ENCODE measurements at places on chromosomes 7 and 10. TPM values are rescaled to one million over a fixed set of nuclear protein-coding genes. Genes with fewer than 3 reads are reported as not detected.

DNA sequence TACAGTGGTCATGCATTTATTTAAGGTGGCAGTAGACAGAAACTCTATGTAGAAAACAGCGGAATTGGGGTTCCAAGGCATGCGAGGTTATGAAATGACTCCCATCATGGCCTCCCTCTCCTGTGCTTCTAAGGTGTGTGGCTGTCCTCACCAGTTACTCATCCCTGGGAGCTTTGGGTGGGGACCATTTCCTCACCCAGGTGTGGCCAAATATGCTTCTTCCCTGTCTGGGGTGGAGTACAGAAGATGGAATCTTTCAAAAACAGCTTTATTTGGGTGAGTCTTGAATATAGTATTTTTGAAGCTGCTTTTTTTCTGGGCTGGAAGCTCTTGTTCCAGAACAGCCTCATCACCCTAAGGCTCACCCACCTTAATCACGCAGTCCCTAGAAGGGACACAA is 139.0 kb downstream of the NRF1 start:
- no peak overlapping the region for H3K4me3 ChIP-seq
- H3K36me3 ChIP-seq: no peaks in the 10 kb centered on the region
- no peaks in the 10 kb centered on the region for H3K4me1 ChIP-seq
- H3K27ac ChIP-seq: no peak overlapping the region
- no peak for DNase-seq

The PNLIPRP3 gene
- not detected for total RNA-seq

DNA sequence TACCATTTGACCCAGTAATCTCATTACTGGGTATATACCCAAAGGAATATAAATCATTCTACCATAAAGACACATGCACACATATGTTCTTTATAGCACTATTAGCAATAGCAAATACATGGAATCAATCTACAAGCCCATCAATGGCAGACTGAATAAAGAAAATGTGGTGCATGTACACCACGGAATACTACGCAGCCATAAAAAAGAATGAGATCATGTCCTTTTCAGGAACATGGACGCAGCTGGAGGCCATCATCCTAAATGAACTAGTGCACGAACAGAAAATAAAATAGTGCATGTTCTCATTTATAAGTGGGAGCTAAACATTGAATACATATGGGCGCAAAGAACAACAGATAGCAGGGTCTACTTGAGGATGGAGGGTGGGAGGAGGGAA is 26.6 kb downstream of the NRP1 start:
- no peak overlapping the region for H3K4me3 ChIP-seq
- no peaks in the 10 kb centered on the region for H3K27me3 ChIP-seq
- H3K27ac ChIP-seq: no peak overlapping the region
- no peaks in the 10 kb centered on the region for H3K36me3 ChIP-seq

DNA sequence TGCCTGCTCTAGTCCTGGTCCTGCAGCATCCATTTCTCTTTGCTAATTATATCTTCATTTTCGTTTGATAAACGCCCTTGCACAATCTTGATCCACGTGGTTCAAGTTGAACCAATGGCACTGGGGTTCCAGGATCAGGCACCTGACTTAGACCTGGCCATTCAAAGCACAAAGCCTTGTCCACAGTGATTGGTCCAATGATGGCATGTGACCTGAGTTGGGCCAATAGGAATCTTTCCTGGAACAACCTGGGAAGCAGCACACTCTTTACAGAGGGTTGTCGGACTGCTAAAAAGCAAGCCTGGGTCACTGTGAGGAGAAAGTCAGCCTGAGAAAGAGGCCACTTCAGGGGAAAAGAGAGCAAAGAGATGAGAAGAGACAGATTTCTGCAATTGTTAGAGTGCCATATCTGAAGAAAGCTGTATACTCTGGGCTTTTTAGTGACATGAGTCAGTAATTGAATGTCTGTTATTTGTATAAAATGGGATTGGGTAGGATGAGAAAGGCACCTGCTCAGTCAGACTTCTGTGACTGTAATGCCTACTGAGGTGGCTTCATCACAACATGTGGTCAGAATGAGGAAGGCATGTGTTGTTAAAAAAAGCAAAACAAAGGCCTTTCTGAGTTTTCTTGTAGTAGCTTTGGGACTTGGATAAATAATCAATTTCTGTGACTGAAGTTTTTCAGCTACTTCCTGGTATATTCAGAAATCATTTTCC is 4.4 kb upstream of the STEAP4 start:
- DNase-seq: no peak
- no peaks in the 10 kb centered on the region for H3K4me1 ChIP-seq
- H3K36me3 ChIP-seq: no peaks in the 10 kb centered on the region
- H3K4me3 ChIP-seq: no peak overlapping the region
- peak overlapping the region; percentile 14 for H3K27ac ChIP-seq
- H3K27me3 ChIP-seq: no peaks in the 10 kb centered on the region

- DNase-seq: peak; percentile 69
- peaks cover 58% of the 10 kb centered on the region for H3K4me1 ChIP-seq
- no peaks in the 10 kb centered on the region for H3K36me3 ChIP-seq
- peak overlapping the region; percentile 99 for H3K27ac ChIP-seq
Measured at GRCh38 chr7:143381427-143382125, 431 bp downstream of the ZYX start.

The SPDYE5 gene
- not detected for total RNA-seq

GRCh38 chr7:38462819-38463218 is 168.4 kb downstream of the AMPH start:
- no peak overlapping the region for H3K4me3 ChIP-seq
- no peaks in the 10 kb centered on the region for H3K36me3 ChIP-seq
- no peaks in the 10 kb centered on the region for H3K4me1 ChIP-seq
- H3K27me3 ChIP-seq: no peaks in the 10 kb centered on the region

DNA sequence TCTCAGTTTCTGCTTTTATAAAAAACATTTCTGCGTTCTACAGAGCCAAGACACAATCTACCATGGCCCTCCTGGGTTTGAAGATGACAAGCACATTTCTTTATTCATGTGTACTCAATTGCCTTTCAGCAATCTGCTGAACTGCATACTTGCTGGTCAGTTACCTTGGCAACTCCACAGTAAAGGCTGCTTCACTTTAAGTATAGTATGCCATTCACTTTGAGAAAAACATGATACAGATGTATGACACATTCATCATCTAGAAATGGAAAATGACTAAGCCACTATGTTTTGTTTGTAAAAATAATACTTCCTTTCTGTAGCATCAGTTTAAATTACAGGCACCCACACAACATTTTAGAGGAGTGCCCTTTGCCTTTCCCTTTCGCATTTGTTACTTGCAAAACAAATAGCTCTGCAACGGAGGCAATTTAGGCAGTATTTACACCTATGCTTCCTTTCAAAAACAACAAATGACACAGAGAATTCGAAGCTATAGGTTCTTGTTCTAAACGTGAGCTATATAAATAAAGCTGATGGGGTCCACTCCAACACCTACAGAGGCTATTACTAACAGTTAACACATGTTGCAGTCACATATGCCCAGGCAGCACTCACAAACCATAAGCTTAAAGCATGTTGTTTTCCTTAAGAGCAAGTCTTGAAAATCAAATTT is 23.5 kb downstream of the SGCE start:
- no peak for DNase-seq
- no peak overlapping the region for H3K27ac ChIP-seq
- H3K4me3 ChIP-seq: no peak overlapping the region
- H3K4me1 ChIP-seq: no peaks in the 10 kb centered on the region
- H3K27me3 ChIP-seq: no peaks in the 10 kb centered on the region

DNA sequence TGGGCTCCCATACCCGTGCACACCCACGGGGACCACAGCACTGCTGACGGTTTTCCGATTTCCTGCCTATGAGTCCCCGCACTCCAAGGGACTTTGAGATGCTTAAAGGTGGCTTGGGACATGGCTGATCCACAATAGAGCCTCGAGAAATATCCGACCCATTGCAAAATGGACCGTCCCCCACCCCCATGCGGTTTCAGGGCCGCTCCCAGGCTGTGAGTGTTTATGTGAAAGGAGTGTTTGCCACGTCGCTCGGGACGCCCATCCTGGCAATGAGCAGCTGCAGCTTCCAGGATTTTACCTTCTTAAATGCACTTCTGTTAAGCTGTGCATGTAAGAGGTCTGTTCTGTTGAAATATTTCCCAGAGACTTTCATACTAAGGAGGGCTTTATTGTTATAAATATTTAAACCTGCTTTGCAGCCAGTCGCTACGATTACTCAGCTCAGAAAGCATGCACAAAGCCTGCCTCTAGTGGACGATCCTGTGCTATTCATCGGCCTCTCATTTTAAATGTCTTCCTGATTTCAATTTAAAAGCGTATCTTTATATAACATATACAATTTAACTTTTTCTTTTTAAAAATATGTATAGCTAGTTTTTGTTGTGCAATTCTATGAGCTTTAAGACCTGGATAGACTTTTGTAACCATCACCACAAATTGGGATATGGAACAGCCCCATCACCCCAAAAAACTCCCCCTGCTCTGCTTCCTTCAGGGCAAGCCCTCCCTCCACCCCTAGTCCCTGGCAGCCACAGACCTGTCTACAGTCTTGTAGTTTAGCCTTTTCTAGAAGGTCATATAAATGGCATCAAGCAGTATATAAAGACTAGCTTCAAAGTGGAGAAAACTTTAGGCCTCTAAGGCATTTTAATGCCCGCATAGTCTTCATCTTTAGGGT is 418.3 kb downstream of the PAXIP1 start:
- H3K36me3 ChIP-seq: no peaks in the 10 kb centered on the region
- no peaks in the 10 kb centered on the region for H3K4me1 ChIP-seq
- peak overlapping the region; percentile 27 for H3K27ac ChIP-seq
- H3K27me3 ChIP-seq: no peaks in the 10 kb centered on the region
- no peak for DNase-seq

The MYO1G gene
- 4.6 TPM for total RNA-seq

GRCh38 chr7:45026984-45027773 is 27.2 kb downstream of the CCM2 start:
- H3K27ac ChIP-seq: peak overlapping the region; percentile 69
- no peak for DNase-seq
- H3K4me1 ChIP-seq: peaks cover 4% of the 10 kb centered on the region
- H3K36me3 ChIP-seq: no peaks in the 10 kb centered on the region
- H3K27me3 ChIP-seq: no peaks in the 10 kb centered on the region

GRCh38 chr7:159272739-159273138 is 128.1 kb upstream of the VIPR2 start:
- no peaks in the 10 kb centered on the region for H3K36me3 ChIP-seq
- no peak overlapping the region for H3K27ac ChIP-seq
- H3K4me3 ChIP-seq: no peak overlapping the region
- no peaks in the 10 kb centered on the region for H3K27me3 ChIP-seq

The JCAD gene
- 20.2 TPM for total RNA-seq

DNA sequence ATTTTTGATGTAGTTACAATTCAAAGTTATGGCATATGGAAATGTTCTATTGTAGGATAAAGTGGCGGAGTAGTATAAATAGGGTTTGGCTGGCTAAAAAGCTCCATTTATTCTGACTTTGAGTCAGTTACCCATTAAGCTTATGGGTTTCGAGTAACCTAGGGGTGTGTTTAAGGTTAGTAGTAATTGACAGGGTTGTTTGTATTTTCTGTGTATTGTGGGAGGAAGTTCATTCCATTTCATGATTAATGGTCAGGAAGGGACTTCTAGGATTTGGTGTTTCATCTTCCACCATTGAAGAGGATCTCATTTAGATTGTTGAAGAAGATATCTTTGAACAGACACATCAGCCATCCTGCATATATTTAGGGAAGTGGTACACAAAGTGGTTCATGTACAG is 75.0 kb downstream of the BICC1 start:
- H3K4me3 ChIP-seq: no peak overlapping the region
- H3K4me1 ChIP-seq: no peaks in the 10 kb centered on the region
- no peak overlapping the region for H3K27ac ChIP-seq

The GJC3 gene
- total RNA-seq: not detected

GRCh38 chr10:127649642-127650041 is 87.3 kb upstream of the FOXI2 start:
- no peaks in the 10 kb centered on the region for H3K4me1 ChIP-seq
- no peak for DNase-seq
- H3K36me3 ChIP-seq: no peaks in the 10 kb centered on the region
- H3K27ac ChIP-seq: no peak overlapping the region
- no peaks in the 10 kb centered on the region for H3K27me3 ChIP-seq

- H3K4me1 ChIP-seq: peaks cover 7% of the 10 kb centered on the region
- no peak for DNase-seq
- no peaks in the 10 kb centered on the region for H3K27me3 ChIP-seq
- no peak overlapping the region for H3K27ac ChIP-seq
- no peaks in the 10 kb centered on the region for H3K36me3 ChIP-seq
- H3K4me3 ChIP-seq: no peak overlapping the region
Measured at GRCh38 chr10:63375859-63376258, 89.9 kb downstream of the JMJD1C start.

The CCZ1 gene
- 15.0 TPM for total RNA-seq

The VAX1 gene
- not detected for total RNA-seq

The SPDYE11 gene
- not detected for total RNA-seq

All from transverse colon (tissue), 4 donors.